Myometrial cell (primary cell): ENCODE measurements at places on chromosomes 7 and 10. TPM values are rescaled to one million over a fixed set of nuclear protein-coding genes. Genes with fewer than 3 reads are reported as not detected.

Gene CTTNBP2
- total RNA-seq: 0.18 TPM in 1 of 2 replicates, not detected in the other

Gene LRMDA
- not detected in 2 replicates for total RNA-seq

Gene PRLHR
- total RNA-seq: not detected in 2 replicates

Gene KIF20B
- 11.0 and 17.4 TPM in 2 replicates for total RNA-seq

Gene ZNF273
- 1.9 and 4.9 TPM in 2 replicates for total RNA-seq

Gene RPEL1
- under 0.01 TPM in 1 of 2 replicates, not detected in the other for total RNA-seq

Gene RBP3
- total RNA-seq: under 0.01 TPM in 1 of 2 replicates, not detected in the other
